Fibroblast of skin of scalp (primary cell): ENCODE measurements at places on chromosomes 4 and X.

DNA sequence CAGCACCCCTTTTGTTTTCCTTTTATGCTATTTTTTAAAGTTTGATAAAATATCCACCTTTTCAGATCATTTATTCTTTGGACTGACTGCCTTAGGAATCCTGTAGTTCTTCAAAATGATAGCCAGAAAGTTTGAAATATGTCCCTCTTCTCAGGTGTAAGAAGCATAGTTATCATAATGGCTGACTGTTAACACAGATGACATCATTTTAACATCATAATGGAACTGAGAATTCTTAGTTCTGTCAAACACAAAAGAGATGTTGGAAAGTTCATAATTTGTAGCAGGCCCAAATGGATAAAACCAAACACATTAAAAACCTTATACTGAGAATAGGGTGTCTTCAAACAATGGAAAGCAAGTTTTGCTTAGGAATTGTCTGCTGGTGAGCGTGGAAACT is 1254.4 kb downstream of the ADGRL3 start:
- no peak for DNase-seq

- DNase-seq: no peak
Observed at GRCh38 chr4:186619088-186619487, 63.7 kb upstream of the MTNR1A start.

DNA sequence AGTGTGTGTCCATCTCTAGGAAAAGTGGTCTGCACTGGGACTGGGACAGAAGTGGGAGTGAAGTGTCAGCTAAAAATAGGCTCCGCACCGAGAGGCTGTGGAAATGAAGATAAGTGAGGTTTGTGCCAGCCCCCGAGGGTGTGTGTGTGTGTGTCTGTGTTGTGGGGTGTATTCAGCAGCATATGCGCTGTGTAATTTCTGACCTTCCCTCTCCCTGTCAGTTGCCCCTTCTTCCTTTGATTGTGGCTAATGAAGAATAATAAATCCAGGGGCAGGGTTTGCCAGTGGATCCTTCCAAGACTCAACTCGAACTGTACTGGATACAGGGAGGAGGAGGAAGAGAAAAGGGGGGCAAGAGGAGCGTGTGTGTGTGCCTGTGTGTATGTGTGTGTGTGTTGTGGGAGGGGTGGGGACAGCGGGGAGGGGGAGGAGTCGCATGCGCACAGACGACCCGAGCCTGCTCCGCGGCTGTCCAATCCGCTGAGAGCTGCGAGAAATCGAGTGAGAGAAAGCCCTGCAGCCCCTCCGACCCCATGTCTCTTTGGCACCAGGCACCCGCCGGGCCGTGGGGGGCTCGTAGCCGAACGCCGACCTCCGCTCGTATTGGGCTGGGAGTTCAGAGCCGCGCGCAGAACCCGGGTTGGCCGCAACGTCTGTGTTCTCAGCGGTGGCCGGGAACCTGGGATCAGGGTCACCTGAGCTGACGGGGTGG is 916 bp upstream of the POU4F2 start:
- DNase-seq: no peak

DNA sequence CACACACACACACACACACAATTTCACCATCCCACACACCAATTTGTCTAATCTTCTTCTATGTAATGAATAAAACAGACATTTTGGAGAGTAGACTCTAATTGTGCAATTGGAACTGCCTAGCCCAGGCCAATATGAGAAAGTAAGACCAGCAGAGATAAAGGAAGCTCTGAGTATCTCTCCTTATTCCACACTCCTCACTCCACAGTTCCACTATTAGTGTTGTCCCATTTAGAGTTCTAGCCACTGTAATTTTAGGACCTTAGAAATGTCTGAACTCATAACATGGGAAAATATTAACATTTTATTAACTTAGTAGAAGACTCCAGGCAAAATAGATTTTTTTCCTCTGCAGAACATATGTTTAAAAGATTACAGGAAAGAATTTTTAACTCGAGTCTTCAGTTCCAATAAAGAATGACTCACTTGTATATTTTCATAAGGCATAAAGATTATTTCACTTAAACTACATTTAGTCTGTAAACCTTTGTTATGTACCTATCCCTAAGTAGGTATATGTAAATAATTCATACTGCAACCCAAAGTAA is 297.6 kb upstream of the INTU start:
- DNase-seq: no peak

- DNase-seq: peak; percentile 93
Observed at GRCh38 chr4:78288327-78288726, 231.2 kb downstream of the FRAS1 start.

DNA sequence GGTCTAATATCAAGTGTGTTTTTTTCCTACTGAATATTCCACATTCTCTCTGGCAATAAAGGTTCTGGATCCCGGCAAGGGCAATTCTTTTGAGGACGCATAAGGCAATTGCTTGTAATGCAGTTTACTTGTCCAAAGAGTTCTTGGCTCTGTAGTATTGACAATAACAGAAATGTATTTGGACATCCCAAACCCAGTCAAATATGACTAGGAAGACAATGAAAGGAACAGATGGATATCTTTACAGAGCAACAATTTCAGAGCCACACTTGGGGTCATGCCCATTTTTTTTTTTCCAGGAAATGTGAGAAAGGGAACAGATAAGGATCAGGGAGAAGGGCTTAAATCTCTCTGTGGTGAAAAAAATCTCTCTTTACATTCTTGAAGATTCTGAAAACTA is 12.2 kb downstream of the GK2 start:
- DNase-seq: no peak

- no peak for DNase-seq
Observed at GRCh38 chr4:69196209-69196965, 18.2 kb downstream of the UGT2B11 start.
